ENCODE measurements at places on chromosomes 2 and 18. TPM values are rescaled to one million over a fixed set of nuclear protein-coding genes. Genes with fewer than 3 reads are reported as not detected.

The ADAM17 gene
- 29.3 TPM for total RNA-seq

The SCYGR4 gene
- not detected for total RNA-seq

The DTNA gene
- total RNA-seq = 0.48 TPM

The RBMS1 gene
- 65.0 TPM for total RNA-seq

The LIPG gene
- total RNA-seq = 76.3 TPM

The LOXHD1 gene
- not detected for total RNA-seq

The GTF3C2 gene
- 52.9 TPM for total RNA-seq

The INO80B gene
- 33.4 TPM for total RNA-seq

The GALNT13 gene
- total RNA-seq = not detected

The GULP1 gene
- total RNA-seq = 11.3 TPM

The GALNT14 gene
- 42.0 TPM for total RNA-seq

The ZNF521 gene
- 0.10 TPM for total RNA-seq

The DES gene
- not detected for total RNA-seq

The DNER gene
- total RNA-seq = 5.5 TPM

The AGAP1 gene
- total RNA-seq = 15.2 TPM

The SERPINB2 gene
- total RNA-seq = 205 TPM
